ENCODE measurements at places on chromosomes 5 and 9.

- DNase-seq = no peak
Measured at GRCh38 chr9:20476912-20477521, 145.3 kb downstream of the MLLT3 start.

DNA sequence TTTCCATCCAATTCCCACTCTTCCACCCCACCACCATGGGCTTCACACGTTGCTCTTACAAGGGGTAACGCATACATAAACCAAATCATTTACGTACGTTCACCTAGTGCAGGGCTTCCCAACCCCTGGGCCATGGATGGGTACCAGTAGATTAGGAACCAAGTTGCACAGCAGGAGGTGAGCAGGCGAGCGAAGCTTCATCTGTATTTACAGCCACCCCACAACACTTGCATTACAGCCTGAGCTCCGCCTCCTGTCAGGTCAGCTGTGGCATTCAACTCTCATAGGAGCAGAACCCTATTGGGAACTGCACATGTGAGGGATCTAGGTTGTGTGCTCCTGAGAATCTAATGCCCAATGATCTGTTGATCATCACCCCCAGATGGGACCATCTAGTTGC lies 82.3 kb downstream of the CEMIP2 start:
- DNase-seq = no peak

DNA sequence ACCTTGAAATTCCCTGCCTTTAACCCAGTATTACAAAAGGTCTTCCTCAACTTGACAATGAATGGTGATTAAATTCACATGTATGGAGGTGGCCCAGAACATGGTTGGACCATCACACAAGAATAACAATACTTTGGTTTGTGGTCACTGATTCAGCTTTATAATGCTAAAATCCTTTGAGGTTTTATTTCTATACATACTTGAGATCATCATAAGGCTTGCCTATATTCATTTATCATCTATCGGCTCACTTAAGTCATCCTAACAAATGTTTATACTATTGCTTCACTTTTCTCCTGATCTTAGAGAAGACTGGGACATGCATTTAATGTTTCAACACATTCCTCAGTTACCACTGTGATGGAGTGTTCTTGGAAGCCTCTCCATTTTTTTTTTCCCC lies 191.3 kb downstream of the DMAC1 start:
- DNase-seq = no peak

DNA sequence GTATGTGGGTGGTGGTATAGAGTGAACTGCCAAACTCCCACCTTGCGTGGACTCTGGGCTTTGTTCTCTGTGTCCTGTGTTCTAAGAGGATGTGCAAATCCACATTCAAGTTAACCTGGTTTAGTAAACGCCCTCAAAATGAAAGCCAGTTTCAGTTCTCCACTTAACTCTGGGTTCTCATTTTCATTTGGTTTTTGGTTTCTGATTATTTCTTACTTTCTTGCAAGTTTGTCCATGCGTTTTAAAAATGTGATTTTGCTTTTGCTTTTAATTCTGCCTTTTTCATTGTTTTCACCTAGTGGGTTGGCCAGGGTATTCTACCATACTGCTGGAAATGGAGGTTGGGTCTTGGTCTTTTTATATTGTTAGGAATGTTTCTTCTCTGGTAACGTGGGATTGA lies 38.2 kb downstream of the GALNT10 start:
- no peak for DNase-seq

DNA sequence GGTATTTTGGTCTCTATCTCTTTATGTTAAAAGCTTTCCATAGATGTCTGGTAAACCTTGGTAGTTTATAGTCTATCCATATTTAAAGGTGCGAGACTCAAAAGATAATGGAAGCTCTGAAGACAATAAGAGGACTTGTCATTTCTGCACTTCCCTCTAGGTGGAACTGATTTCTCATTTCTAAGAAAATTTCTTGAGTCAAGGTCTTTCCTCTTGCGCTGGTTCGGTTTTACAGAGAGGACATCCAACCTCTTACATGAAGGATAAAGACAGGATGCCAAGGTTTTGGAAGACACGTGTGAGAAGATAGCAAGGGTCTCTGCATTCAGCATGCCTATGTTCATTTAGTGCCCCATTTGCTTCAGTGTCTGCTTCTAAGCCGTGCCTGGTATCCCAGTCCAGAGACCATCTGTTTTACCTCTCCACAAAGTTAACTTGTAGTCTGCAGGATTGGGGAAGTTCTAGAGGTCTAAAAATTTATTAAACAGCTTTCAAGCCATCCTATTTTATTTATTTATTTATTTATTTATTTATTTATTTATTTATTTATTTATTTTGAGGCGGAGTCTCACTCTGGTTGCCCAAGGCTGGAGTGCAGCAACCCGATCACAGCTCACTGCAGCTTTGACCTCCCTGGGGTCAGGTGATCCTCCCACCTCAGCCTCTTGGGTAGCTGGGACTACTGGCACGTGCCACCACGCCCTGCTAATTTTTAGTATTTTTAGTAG lies 41.6 kb downstream of the KIAA1191 start:
- DNase-seq = no peak

- no peak for DNase-seq
Measured at GRCh38 chr5:169243651-169244422, 57.1 kb downstream of the SLIT3 start.

DNA sequence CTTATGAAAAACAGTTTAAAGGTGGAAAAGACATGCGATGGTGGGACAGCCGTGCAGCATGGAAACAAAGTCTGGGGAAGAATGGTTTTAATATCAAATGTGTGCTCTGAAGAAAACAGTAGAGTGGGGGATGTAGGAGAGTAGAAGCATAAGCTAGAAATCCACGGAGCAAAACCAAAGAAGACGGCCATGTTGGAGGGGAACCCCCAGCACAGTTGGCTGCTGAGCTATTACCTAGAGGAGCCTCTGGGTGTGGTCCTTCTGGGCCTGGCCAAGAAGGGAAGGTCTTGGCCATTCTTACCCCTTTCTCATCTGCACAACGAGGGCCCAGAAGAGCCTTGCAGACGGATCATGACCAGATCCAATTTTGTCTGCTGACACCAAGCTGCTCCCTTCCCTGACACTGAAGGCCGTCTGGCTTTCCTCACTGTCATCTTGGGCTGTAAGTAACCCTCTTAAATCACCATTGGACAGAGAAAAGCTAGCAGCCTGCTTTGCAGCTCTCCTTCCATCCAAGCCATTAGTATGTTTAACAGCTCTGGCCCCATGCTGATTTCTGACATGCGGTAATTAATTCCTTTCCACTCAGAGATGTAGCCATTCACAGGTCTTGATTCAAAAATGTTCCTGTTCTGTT lies 189.5 kb downstream of the SEC61B start:
- DNase-seq = no peak

DNA sequence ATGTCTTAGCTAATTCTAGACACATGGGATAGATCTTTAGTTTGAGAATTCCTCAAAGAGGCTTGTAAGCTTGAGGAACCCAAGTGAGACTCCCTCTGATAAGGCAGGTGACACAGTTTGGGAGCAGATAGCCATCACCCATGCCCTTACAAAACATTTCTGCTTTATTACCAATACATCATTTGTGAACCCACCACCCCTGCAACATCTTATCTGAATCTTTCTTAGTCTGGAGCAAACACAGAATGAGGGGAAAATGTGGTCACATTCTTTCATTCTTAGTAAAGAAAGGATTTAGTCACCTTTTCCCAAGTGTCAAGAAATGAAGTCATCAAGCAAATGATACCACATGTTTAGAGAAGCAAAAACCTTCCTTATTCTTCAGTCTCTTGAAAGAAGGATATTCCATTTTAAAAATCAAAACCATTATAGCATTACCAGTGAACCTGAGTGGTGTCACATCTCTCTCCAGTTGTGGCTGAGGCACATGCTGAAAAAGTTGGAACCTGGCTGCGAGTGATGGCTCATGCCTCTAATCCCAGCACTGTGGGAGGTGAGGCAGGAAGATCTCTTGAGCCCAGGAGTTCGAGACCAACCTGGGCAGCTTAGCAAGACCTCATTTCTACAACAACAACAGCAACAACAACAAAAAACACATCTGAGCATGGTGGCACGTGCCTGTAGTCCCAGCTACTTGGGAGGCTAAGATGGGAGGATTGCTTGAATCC lies 65.9 kb downstream of the PRKACG start:
- no peak for DNase-seq

DNA sequence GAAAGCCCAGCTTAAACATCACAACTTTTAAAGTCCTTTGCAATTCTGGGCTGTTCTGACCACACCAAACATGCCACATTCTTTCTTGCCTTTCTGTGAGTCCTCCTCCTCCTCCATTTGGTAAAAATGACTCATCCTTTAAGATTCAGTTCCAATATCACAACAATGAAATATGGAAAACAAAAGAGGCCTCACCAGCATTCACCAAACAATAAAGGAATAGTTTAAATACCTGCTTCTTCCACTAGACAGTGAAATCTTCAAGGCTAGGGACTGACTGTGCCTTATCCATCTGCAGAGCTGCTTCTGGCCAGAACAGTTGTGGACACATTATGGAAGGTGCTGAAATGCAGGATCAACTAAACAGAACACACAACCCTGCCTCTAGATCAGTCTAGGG lies 36.0 kb downstream of the NR6A1 start:
- DNase-seq = peak; percentile 68

- peak; percentile 88 for DNase-seq
Measured at GRCh38 chr9:37903647-37904444, at the start of gene SLC25A51. Gene SLC25A51 (minus strand): TSS chr9:37904127. CDS start chr9:37888550, 15,577 bp downstream.

DNA sequence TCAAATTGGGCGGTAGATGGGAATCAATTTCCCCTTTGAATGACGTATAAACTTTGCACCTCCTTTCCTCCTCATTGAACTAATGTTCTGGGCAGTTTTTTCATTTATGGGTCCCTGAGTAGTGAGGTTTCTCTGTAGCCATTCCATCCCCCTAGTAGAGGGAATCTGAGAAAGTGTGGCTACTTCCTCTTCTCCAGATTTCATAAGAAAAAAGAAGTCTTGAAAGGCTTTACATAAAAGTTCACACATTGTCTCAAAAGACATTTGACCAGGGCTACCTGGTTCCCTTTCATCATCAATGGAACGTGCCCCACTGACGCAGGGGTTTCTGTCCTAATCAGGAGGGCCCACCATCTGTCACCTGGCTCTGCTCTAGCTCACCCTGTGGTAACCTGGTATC lies 57.3 kb downstream of the CTSL start:
- DNase-seq = no peak

- no peak for DNase-seq
Measured at GRCh38 chr9:134968011-134968822, 50.5 kb upstream of the FCN1 start.

- peak; percentile 1 for DNase-seq
Measured at GRCh38 chr5:82735160-82735789, 341.9 kb downstream of the TMEM167A start.

DNA sequence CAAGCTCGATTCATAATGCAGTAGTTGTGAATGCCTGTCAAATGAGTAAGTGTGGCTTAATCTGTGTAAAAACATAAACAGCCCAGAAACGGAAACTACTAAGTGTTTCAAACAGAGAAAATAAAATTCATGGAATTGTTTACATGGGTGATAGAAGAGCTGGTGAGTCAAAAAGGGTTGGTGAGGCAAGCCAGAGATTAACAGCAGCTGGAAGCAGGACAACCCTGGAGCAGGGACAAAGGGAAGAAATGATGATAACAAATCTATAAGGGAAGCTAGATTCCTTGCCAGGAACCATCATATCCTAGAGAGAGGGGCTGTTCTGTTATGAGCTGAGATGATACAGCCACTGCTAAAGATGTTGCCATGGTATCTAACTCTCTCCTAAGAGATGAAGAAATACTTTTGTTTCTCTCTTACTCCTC lies 18.0 kb upstream of the PRR16 start:
- peak; percentile 94 for DNase-seq

DNA sequence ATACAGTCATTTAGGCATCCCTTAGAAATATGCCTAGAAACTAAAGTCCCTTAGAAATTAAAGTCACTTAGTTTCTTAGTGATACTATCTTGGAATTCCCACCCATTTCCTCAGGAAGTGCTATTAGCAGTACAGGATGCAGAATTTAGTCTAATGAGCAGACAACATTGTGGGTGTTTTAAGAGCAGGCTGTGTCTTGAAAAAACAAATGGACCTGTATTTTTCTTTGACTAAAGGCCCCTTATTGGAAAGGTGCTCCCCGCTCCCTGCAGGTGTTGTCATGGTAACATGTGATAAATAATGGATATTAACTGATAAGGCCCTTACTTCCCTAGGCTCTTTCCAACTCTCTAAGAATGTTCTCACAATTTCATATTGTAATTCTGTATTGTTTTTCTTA lies 38.8 kb upstream of the STARD4 start:
- no peak for DNase-seq

- no peak for DNase-seq
Measured at GRCh38 chr5:84397385-84397784, 12.7 kb upstream of the EDIL3 start.

GRCh38 chr5:88662846-88663245 lies 220.1 kb downstream of the MEF2C start:
- no peak for DNase-seq

- DNase-seq = no peak
Measured at GRCh38 chr5:168920019-168920810, 341.0 kb upstream of the PANK3 start.

DNA sequence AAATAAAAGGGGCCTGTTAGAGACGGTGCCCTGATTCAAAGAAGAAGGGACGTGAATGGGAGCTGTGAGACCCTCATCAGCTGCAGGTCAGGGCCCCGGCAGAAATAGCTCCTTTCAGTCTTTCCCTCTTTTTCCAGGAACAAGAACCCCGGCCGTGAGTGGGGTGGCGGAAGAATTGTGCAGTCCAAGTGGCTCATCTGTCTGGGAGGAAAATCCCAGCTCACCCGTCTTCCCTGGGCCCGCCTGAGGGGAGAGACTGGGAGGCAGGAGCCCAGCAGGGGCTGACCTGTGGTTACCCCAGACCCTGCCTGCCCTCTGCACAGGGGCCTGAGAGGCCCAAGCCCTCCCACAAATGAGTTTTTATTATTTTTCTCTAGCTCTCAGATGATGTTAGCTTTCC lies 24.8 kb upstream of the CSF1R start:
- DNase-seq = no peak

DNA sequence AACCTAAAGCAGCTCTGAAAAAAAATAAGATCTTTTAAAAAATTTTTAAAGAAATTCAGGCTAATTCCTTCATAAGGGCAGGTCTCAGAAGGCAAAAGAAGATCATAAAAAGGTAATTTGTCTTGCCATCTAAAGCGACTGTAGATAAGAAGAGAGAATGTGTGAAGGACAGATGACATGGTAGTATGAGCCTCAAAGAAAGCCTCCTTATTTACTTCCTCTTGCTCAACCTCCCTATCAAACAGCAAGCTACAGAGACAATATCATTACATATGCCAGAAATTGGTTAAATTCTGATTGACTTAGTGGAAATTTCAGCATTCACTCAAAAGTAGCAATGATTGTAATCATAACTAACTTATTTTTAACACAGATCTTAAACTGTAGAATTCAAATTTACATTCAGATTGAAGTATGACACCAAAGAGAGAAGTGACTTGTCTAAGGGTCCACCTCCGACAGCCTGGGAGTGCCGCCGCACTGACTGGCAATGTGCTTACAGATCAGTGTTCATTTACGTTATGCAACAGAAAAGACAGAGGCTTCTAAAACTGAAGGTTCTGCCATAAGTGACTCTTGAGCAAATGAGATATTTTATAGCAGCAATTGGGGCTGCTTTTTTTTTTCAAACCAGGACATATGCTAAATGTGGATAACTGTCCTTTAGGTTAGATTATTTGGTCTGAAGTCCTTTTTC lies 132.0 kb downstream of the CEMIP2 start:
- no peak for DNase-seq

Measured in EL (cell line).